ENCODE measurements at places on chromosomes 6 and 20.

GRCh38 chr6:15602154-15602553 lies 60.7 kb downstream of the DTNBP1 start:
- no peaks in the 10 kb centered on the region for H3K36me3 ChIP-seq
- no peak for DNase-seq
- H3K27me3 ChIP-seq = no peaks in the 10 kb centered on the region

- no peaks in the 10 kb centered on the region for H3K4me1 ChIP-seq
- H3K4me3 ChIP-seq = no peak overlapping the region
- H3K27ac ChIP-seq = no peak overlapping the region
- no peak for DNase-seq
Measured at GRCh38 chr6:3205913-3206312, 21.5 kb downstream of the TUBB2B start.

DNA sequence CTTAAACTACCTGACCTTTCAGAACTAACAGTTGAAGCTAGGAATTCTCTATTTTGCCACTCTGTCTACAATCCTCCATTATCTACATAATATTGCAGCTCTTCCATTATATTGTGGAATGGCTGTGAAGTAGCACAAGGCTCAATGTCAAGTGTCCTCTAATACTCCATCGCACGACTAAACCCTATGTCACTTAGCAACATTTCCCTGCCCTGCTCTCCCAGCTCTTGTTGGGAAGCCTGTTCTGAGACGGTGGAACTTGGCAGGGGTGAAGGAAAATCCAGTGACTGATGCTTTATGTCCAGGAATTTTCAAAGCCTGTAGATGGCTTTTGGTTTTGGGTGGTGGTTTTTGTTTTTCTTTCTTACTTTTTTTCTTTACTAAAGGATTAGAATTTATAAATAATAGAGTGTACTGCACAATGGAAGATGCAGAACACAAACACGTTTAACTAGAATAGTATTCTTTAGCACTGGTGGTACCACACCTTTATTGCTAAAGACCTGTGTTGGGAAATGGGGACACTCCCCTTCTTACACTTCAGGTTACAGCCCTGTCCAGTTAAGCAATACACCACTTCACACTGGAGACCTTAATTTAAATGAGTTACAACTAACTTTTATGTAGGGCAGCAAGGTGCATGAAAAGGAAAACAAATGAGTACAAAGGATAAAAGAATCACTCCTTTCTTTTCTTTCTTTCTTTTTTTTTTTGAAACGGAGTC lies 20.7 kb upstream of the AMD1 start:
- H3K27me3 ChIP-seq = no peaks in the 10 kb centered on the region
- no peak for DNase-seq
- H3K27ac ChIP-seq = no peak overlapping the region
- H3K36me3 ChIP-seq = no peaks in the 10 kb centered on the region
- no peak overlapping the region for H3K4me3 ChIP-seq

- H3K27ac ChIP-seq = no peak overlapping the region
- H3K36me3 ChIP-seq = no peaks in the 10 kb centered on the region
- H3K4me3 ChIP-seq = no peak overlapping the region
- no peaks in the 10 kb centered on the region for H3K27me3 ChIP-seq
- no peaks in the 10 kb centered on the region for H3K4me1 ChIP-seq
Measured at GRCh38 chr6:125421836-125422235, 120.1 kb upstream of the HDDC2 start.

DNA sequence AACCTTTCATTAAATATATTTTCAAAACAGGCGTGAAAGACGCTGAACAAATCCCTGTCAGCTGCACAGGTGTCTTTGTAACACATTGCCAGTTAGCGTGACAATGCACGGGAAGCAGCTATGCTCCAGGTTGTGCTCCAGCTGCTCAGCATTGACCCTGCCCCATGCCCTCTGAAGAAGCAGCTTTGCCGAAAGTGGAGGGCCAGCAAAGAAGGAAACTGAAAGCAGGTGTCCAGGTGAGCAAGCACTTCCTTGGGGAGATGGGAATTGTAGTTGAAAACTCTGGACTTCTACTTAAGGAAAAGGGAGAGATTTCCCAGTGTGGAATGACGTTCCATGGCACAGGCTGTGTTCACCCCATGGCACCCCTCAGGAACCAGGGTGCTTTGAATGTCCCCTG lies 125.7 kb downstream of the TTLL2 start:
- no peak for DNase-seq
- H3K36me3 ChIP-seq = no peaks in the 10 kb centered on the region
- H3K27me3 ChIP-seq = no peaks in the 10 kb centered on the region
- no peak overlapping the region for H3K4me3 ChIP-seq
- no peaks in the 10 kb centered on the region for H3K4me1 ChIP-seq

DNA sequence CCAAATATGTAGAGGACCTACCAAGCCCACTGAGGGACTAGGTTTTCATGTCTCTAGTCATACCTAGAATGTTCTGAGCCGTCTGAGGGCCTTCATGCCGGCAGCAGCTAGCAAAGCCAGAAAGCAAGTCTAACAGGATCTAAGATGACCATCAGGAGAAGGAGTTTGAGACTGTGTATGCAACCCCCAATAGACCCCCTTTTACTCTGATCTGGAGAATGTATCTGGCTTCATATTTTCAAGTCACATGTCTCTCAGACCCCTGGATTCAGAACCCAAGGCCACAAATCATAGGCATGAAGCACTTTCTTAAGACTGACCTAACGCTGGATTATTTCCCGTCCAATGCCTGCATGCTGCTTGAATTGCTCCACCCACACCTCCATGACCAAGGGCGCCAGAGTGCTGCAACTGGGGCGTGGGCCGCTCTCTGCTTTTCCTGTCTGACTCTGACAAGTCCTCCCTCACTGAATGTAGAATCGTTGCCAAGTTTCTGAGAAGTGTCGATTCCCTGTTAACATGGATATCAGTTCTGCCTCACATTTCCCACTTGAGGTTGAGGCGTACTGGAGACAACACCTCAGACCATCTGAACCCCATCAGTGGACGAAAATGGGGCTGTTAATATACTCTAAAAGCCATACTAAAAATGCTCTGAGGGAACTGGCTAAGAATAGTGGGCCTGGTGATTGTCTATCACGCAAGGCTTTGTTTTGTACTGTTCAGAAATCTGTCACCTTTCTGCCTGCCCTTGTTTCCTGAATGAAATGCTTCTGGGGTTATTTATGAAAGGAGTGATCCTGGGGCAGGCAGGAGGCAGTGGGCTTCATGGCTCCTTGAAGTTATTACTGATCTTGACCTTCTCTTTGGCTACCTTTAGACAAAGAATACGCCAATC lies 23.9 kb upstream of the ASXL1 start:
- peak; percentile 63 for DNase-seq
- H3K27ac ChIP-seq = peak overlapping the region; percentile 75
- H3K4me3 ChIP-seq = no peak overlapping the region
- H3K36me3 ChIP-seq = peaks cover 3% of the 10 kb centered on the region
- no peaks in the 10 kb centered on the region for H3K27me3 ChIP-seq

DNA sequence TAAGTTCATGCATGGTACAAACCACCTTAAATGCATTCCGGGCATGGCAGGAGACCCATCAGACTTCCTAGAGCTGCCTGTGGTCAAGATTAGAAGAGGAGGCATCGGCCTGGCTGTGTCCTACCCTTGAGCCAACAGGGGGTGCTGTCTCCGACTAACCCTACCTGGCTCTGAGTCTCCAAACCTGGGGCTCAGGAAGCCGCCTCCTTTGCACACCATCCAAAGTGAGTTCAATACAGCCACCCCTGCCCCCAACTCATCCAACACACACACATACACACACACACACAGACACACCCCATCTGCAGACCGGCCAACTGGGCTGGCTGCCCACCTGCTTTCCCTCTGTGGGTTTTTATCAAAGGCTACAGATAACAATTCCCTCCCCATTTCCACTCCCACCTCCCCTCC lies 77.0 kb downstream of the JPH2 start:
- H3K27ac ChIP-seq = no peak overlapping the region
- no peaks in the 10 kb centered on the region for H3K4me1 ChIP-seq
- H3K27me3 ChIP-seq = no peaks in the 10 kb centered on the region
- no peak for DNase-seq
- H3K4me3 ChIP-seq = no peak overlapping the region
- no peaks in the 10 kb centered on the region for H3K36me3 ChIP-seq

GRCh38 chr6:152271776-152272464 lies 365.2 kb downstream of the SYNE1 start:
- DNase-seq = no peak
- H3K4me3 ChIP-seq = no peak overlapping the region

- DNase-seq = no peak
- no peaks in the 10 kb centered on the region for H3K36me3 ChIP-seq
Measured at GRCh38 chr6:56899311-56899710, 55.6 kb upstream of the BEND6 start.

- H3K4me3 ChIP-seq = no peak overlapping the region
- H3K36me3 ChIP-seq = no peaks in the 10 kb centered on the region
- DNase-seq = no peak
- H3K4me1 ChIP-seq = peaks cover 23% of the 10 kb centered on the region
Measured at GRCh38 chr6:16736856-16737775, 24.1 kb downstream of the ATXN1 start.

DNA sequence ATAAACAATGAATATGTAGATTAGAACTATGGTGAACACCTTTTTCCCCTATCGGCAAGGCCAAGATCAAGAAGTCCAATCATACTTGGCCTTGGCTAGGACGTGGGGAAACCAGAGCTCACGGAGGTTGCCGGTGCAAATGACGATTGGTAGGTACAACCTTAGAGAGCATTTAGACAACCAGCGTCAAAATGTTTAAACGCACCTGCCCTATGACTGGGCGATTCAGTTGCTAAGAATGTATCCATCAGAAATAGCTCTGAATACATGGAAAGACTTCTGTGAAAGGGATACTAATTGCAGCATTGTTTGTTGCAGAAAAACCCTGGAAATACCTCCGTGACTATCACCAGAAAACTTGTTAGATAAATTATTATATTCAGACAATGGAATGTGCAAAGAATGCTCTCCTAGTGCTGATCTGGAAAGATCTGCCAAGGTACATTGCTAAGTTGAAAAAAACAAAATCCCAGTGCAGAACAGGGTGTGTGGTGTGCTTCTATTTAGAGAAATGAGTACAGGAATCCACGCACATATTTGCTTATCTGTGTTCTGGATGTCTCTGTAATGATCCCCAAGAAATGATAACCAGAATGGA lies 48.0 kb upstream of the PTPN1 start:
- H3K4me1 ChIP-seq = peaks cover 17% of the 10 kb centered on the region
- H3K27me3 ChIP-seq = no peaks in the 10 kb centered on the region
- no peak for DNase-seq
- peak overlapping the region; percentile 49 for H3K27ac ChIP-seq
- no peaks in the 10 kb centered on the region for H3K36me3 ChIP-seq

DNA sequence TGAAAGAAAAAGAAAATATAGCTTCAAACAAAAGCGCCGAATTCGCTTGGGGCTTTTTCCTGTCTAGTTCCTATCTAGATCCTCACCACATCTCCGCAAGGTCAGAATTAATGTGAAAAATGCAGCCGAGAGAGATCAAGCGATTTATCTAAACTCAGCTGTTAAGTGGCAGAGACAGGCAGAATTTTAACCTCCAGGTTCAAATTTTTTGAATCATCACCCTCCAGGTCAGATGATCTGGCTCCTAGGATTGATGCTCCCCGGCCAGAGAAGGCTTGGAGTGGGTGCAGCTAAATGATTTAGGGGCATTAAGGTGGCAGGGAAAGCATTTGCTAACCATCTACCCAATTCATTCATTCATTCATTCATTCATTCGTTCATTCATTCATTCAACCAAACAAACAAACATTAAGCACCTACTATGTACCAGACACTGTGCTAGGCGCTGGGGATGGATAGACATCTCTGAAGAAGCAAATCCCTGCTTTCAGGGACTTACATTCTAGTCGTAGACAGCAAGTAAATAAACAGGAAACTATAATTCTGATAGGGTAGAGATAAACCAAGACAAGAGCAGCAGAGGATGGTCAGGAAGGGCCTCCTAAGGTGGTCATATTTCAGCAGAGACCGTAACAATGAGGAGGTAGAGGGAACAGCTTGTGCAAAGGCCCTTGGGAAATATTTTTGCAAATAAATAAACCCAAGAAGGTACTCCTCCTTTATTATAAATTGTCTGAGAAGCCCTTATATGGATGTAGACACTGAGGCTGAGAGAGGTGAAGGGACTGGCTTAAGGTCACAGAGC lies 672 bp upstream of the UBE2V1 start:
- H3K4me1 ChIP-seq = peaks cover 65% of the 10 kb centered on the region
- no peaks in the 10 kb centered on the region for H3K27me3 ChIP-seq
- no peaks in the 10 kb centered on the region for H3K36me3 ChIP-seq
- peak overlapping the region; percentile 96 for H3K27ac ChIP-seq
- peak overlapping the region; percentile 89 for H3K4me3 ChIP-seq

DNA sequence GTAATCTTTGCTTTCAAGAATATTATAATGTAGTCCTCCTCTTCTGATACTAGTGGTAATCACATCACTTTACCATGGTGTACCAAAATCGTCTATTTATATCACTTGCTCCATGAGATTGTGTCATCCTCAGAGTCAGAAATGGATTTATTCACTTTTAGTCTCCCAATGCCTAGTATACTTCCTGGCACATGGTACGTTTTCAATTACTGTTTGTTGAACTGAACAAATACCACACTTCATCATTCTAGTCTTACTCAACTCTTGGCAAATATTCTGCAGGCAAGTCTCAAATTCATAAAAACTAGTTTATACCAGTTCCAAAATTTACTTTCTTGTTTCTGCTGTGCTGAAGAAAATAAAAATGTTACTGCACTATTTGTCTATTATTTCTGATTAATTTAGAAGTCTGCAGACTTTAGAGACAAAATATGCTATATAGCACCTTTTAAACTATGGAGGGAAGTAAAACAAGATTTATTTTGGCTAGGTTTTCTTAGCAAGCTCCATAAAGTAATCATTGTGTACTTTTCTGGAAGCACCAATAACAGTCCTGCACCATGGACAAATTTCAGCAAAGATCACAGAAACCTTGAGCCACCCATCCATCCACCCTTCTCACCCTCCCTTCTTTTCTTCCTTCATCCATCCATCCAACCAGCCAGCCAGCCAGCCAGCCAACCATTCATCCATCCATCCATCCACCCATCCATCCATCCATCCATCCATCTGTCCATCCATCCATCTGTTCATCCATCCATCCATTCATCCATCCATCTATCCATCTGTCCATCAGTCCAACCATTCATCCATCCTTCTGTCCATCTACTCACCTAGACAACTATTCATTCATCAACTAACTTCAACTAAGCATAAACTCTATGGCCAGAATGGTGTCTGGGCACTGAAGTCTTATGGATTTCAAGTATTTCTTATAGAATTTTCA lies 102.1 kb upstream of the STMND1 start:
- H3K27ac ChIP-seq = peak overlapping the region; percentile 51
- no peaks in the 10 kb centered on the region for H3K36me3 ChIP-seq
- no peaks in the 10 kb centered on the region for H3K27me3 ChIP-seq
- peak; percentile 18 for DNase-seq
- no peak overlapping the region for H3K4me3 ChIP-seq
- H3K4me1 ChIP-seq = peaks cover 24% of the 10 kb centered on the region

Measured in body of pancreas (tissue), 4 donors.